ENCODE measurements at places on chromosomes 4 and X.

- DNase-seq: no peak
These were observed 102.8 kb downstream of the INPP4B start for GRCh38 chr4:142743121-142743825.

GRCh38 chr4:53346920-53347852, 18.7 kb downstream of the SCFD2 start:
- DNase-seq: no peak

- no peak for DNase-seq
These were observed 250.4 kb downstream of the ADAMTS3 start for GRCh38 chr4:72318421-72319170.

DNA sequence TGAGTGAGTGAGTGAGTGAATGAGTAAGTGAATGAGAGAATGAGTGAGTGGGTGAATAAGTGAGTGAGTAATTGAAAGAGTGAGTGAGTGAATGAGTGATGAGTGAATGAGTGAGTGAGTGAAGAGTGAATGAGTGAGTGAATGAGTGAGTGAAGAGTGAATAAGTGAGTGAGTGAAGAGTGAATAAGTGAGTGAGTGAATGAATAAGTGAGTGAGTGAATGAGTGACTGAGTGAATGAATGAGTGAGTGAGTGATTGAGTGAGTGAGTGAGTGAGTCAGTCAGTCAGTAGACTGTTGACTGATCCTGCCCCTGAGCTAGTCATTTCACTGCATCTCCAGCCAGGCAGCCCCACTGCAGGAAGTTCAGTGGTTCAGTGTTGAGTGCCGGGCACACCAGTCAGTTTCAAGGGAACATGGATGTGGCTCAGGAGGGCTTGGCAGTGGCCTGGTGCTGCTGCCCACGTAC, 228.4 kb upstream of the PSAPL1 start:
- DNase-seq: no peak

- no peak for DNase-seq
These were observed 1.7 kb downstream of the SLC25A4 start for GRCh38 chr4:185144601-185145240.

DNA sequence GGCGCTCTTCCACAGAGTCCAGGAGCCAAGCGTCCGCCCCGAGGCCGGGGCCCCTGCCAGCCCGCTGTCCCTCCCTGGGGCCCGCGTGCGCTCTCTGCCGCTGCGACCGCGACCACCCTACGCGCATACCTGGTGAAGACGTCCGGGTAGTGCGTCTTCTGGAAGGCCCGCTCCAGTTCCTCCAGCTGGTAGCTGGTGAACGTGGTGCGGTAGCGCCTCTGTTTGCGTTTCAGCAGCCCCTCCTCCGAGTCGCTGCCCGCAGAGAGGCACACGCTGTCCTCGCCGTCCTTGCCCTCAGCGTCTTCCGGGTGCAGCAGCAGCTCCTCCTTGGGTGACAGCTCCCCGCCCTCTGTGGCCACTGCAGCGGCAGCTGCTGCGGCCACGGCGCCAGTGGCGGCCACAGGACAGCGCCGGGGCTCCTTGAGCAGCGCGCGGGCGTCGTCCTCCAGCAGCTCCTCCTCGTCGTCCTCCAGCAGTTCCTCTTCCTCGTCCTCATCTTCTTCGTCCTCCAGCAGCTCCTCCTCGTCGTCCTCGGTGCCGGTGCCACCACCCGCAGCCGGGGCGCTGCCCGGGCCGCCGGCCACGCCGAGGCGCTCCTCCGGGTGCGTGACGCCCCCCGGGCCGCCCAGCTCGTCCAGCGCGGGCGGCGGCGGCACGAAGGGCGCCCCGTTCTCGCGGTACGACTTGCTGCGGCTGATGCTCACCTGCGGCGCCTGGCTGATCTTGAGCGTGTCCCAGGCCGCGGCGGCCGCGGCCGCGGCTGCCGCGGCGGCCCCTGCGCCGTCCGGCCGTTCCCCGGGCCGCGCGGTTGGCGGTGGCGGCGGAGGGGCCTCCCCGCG, 2.8 kb downstream of the ARX start:
- DNase-seq: no peak

All from stimulated activated CD8-positive, alpha-beta memory T cell treated with anti-CD3 and anti-CD28 coated beads, Interleukin-7, amount 100 ng/mL, for 1 hour (primary cell).